ENCODE measurements at places on chromosomes 7 and 10. TPM values are rescaled to one million over a fixed set of nuclear protein-coding genes. Genes with fewer than 3 reads are reported as not detected.

CHAT gene
- not detected for polyA plus RNA-seq

C10orf67 gene
- polyA plus RNA-seq = 0.16 TPM

CASP2 gene
- polyA plus RNA-seq = 13.7 TPM

DGKB gene
- 4.8 TPM for polyA plus RNA-seq

PTPN12 gene
- 55.1 TPM for polyA plus RNA-seq

EMX2 gene
- polyA plus RNA-seq = not detected

VIM gene
- polyA plus RNA-seq = 137 TPM

OPTN gene
- polyA plus RNA-seq = 11.0 TPM

MAT1A gene
- 0.97 TPM for polyA plus RNA-seq

MCM7 gene
- 144 TPM for polyA plus RNA-seq

ADAM22 gene
- polyA plus RNA-seq = 2.8 TPM

IMMP2L gene
- polyA plus RNA-seq = 14.0 TPM

CPSF4 gene
- polyA plus RNA-seq = 33.4 TPM

GALNT17 gene
- polyA plus RNA-seq = 11.5 TPM

IQUB gene
- polyA plus RNA-seq = 0.57 TPM

CTAGE8 gene
- 1.3 TPM for polyA plus RNA-seq

GSDME gene
- polyA plus RNA-seq = 8.5 TPM

C7orf33 gene
- polyA plus RNA-seq = not detected

ARF5 gene
- polyA plus RNA-seq = 201 TPM

MNX1 gene
- polyA plus RNA-seq = 0.14 TPM

NACAD gene
- 4.9 TPM for polyA plus RNA-seq

MOGAT3 gene
- 0.21 TPM for polyA plus RNA-seq
